ENCODE measurements at places on chromosomes 1 and 21.

GRCh38 chr1:227766015-227766634, 30.9 kb downstream of the SNAP47 start:
- DNase-seq, result no peak

DNA sequence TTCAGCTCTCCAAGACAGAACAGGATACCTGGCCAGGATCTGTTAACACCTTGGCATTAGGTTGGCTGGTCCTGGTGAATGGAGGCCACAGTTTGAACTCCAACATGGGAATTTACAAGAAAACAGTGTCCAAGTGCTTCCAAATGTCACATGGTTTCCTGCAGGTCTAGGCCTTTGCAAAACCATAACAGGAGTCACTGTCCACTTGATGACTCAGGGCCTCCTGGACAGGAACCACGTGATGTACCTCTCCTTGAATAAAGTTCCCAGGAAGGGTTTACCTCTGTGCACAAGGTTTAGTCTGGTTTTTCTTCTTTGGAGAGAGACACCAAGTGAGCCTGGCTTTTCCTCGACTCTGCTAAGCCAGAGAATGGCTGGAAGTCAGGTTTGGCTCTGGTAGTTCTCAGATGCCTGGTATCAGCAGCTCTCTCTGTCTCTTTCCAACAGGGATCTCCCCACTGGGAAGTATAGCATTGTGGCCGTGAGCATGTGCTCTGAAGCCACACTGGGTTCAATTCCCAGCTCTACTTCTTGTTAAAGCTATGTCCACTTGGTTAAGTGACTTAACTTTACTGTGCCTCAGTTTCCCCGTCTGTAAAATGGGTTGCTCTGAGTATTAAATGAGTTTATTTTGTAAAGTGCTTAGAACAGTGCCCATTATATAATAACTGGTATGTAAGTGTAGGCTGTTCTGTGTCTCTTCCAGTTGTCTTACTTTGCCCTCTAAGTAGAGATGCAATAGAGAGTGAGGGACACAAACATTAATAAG, 27.3 kb upstream of the TMEM61 start:
- peak; percentile 12 for DNase-seq

- peak; percentile 39 for DNase-seq
Measured at GRCh38 chr1:151130987-151131586, 15.3 kb downstream of the SEMA6C start.

- DNase-seq, result peak; percentile 47
Measured at GRCh38 chr1:10299151-10299550, 88.8 kb downstream of the KIF1B start.

DNA sequence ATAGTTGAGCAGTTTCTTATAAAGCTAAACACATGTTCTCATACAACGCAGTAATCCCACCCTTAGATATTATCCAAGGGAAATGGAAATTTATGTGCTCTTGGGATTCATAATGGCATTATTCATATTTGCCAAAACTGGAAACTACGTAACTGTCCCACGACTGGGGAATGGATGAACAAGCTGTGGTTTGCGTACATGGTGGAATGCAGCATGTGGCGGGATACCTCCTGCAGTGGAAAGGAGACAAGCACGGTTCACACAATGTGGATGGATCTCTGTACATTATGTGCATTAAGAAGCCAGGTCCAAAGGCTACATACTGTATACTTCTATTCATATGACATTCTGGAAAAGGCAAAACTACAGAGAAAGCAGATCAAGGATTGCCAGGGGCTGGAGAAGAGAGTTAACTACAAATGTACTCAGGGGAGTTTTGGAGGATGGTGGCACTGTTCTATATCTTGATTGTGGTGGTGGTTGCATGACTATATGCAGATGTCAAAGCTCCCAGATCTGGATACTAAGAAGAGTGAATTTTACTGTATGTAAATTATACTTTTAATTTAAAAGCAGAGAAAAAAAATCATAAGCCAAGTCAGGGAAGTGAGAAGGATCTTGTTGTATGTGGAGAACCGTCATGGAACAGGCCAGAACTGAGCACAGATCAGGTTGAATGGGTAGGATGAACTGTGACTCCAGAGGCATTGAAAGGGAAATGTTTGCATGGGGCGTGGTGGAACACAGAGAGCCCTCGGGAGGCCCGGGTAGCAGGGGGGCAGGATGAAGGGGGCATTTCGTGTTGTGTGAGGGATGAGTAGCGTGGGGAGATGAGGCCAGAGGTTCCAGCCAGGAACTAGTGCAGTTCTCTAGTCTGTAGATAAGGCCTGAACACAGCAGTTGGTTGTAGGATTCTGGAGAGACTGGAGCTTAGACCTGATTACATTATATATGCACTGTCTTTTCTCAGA, 90.7 kb downstream of the GALNT2 start:
- no peak for DNase-seq

DNA sequence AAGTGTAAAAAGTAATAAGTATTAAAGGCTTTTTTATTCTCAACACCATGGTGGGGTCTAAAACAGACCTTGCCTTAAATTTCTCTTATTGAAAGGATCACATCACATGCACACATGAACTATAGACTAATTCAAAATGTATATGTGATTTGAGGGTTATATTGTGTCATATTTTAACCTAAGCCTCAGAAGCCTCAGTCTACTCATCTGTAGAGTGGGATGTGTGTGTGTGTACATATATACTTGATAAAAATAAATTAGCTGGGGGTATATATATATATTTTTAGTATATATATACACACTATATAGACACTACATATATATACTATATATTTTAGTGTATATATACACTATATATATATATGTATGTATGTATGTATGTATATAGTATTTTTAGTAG, 58.8 kb downstream of the KCTD3 start:
- no peak for DNase-seq

GRCh38 chr1:202806845-202807450, 1.3 kb downstream of the KDM5B start:
- DNase-seq, result no peak

- no peak for DNase-seq
Measured at GRCh38 chr21:30963502-30963901, 74.8 kb downstream of the KRTAP19-8 start.

- DNase-seq, result peak; percentile 36
Measured at GRCh38 chr1:233025157-233025556, 74.7 kb downstream of the NTPCR start.

GRCh38 chr1:55741516-55741915, 526.4 kb upstream of the USP24 start:
- DNase-seq, result peak; percentile 97

DNA sequence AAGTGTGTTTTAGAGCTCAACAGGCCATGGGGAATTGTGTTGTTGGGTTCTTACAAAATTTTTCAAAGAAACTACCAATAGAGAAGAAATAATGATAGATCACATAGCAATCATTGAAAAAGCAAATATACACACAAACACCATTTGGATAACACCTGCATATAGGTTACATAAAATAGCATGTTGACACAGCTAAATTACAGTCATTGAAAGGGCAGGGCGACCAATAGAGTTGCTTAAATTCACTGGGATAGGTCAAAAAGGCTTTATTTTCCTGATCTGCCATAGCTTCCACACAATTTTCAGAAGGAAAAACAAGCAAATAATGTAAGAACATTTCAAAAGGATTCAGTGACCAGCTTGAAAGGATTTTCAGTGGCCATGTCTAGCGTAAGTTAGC, 57.9 kb upstream of the FGGY start:
- DNase-seq, result no peak

DNA sequence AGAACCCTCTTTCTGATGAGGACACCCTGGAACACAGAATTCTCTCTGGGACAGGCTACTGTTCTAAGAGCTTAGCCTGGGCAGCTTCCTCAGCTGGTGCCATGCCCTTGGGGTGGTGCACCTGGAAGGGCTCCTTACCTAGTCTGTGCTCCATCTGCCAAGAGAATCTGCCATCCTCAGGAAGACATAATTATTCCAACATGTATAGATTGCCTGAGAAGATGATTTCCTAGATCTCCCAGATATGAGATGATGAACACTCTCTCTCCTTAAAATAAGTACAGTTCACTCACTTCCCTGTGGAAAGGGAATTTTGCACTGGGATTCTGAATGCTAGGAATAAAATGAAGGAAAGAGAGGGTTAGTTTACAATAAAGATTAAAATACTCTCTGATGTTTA, 87.6 kb downstream of the NENF start:
- no peak for DNase-seq

- peak; percentile 48 for DNase-seq
Measured at GRCh38 chr1:46302641-46303037, 777 bp downstream of the LRRC41 start.

- no peak for DNase-seq
Measured at GRCh38 chr21:45164838-45165237, 90.5 kb downstream of the ADARB1 start.

DNA sequence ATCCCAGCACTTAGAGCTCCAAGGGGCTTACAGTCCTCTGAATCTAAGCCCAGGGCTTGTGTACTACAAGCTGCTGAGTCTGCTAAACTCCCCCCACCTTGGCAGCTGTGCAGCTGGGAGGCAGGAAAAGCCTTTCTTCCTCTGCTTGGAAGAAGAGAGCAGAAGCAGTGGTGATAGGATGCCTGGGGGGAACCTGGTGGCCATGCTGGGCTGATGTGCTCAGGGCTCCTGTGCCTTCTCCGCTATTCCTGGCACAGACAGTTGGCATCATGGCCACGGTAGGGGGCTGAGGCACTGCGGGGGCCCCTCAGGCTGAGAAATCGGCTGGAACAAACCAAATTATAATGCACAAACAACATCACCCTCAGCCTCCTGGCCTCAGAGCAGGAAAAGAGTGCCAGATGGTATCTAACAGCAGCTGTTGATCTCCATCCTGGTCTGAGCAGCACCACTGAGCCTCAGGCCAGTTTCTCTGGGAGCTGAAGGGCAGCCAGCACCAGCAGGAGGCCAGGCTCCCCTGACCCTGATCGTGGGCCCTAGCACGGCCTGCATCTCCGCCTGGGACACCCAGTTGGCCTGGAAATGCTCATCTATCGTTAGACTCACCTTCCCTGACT, 35.8 kb downstream of the ECE1 start:
- peak; percentile 60 for DNase-seq

GRCh38 chr21:22880573-22880972, 1882.4 kb downstream of the NCAM2 start:
- DNase-seq, result no peak

DNA sequence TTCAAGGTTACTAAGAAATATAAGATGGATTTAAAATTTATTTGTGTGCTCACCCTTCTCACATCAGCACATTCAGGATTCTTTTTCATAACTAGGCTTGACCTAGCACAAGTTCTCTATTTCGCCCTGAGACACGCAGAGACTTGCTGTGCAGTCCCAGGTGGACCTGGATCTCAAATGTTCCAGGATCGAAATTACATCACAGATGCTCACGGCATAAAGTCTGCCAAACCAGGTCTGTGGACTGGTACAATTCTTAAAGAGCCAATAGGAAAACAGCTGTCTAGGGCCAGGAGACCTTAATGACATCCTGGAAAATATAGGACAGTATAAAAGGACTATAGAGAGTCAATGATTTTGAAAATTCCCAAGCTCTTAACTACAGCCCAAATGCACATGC, 2.2 kb downstream of the PGBD5 start:
- no peak for DNase-seq

GRCh38 chr1:224525411-224526040, 90.6 kb upstream of the CNIH3 start:
- no peak for DNase-seq

DNA sequence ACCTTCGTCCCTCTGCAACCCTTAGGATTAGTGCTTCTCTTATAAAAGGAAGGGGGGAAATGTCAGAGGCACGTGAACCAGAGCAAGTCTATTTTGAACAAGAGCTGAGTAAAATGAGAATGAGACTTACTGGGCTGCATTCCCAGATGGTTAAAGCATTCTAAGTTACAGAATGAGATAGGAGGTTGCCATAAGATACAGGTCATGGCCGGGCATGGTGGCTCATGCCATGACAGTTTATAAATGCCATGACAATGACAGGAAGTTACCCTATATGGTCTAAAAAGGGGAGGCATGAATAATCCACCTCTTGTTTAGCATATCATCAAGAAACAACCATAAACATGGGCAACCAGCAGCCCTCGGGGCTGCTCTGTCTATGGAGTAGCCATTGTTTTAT, 2.5 kb upstream of the AQP10 start:
- no peak for DNase-seq

DNA sequence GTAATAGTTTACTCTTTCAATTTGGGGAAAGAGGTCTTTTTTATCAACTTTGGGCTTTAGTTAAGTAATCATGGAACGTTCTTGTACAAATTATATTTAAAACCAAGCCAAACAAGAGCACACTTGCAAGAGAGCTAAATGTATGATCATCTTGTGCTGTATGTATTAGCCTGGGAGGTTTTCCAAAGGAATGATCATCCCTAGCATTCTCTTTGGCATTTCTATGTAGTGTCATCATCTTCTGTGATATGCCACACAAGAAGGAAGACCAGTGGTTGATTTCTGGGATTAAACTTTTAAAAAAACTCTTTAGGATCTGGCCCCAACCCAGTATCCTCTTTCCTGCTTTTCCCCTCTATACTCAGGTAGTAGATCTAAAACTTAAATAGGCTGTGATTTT, 38.4 kb upstream of the KCNQ4 start:
- peak; percentile 38 for DNase-seq

GRCh38 chr1:229980009-229980408, 87.0 kb upstream of the GALNT2 start:
- DNase-seq, result no peak
